Gastroesophageal sphincter (tissue), 4 donors: ENCODE measurements at places on chromosomes 5 and 9. TPM values are rescaled to one million over a fixed set of nuclear protein-coding genes. Genes with fewer than 3 reads are reported as not detected.

The SYNPO gene
- 31.6 TPM for total RNA-seq

The GRM6 gene
- not detected for total RNA-seq

The IFNE gene
- total RNA-seq, result not detected

The GGTA1 gene
- 8.7 TPM for total RNA-seq
